ENCODE measurements at places on chromosomes 3 and 15. TPM values are rescaled to one million over a fixed set of nuclear protein-coding genes. Genes with fewer than 3 reads are reported as not detected.

DNA sequence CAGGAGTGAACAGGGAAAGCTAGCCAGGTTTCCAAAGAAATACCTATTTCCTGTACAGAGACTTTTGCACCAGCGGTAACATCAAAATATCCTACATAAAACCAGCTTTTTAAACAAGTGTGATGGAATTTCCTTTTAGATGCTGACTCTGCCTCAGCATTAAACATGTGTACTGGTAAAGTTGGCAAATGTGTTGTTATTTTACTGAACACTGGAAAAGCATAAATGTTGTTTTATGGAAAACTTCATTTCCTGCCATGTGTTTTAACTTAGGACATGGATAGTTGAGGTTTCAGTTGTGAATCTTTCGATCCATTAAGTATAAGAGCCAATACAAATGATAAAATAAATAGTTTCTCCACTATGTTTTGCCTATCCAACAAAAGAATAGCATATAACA is 15.7 kb downstream of the OXNAD1 start:
- no peak for DNase-seq

GRCh38 chr3:102200126-102200525 is 234.7 kb upstream of the ZPLD1 start:
- DNase-seq, result no peak

DNA sequence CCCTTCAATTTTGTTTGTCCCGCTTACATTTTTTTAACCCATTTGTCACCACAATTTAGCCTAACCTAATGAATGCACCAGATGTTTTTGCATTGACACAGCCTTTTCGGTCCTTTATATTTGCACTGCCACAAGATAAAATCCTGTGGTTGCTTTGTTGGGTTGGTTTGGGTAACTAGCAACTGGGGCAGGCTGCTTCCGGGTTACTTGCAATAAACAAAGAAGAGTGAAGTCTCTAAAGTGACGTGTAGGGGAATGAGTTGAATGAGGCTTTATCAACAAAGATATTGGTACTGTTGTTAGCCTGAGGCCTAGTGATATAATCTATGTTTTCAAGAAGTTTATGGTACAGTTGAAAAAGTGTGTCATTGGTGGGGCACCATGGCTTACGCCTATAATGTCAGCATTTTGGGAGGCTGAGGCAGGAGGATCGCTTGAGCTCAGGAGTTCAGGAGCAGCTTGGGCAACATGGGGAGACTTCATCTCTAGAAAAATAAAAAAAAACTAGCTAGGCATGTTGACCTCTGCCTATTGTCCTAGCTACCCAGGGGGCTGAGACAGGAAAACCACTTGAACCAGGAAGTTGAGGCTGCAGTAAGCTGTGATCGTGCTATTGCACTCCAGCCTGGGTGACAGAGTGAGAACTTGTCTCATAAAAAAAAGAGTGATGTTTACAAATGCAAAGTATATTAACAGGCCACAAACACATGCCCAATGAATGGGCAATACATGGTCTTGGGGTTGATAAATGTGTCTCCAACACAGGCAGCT is 121.8 kb downstream of the OXSM start:
- no peak for DNase-seq

GRCh38 chr3:41456162-41456561 is 256.9 kb downstream of the CTNNB1 start:
- no peak for DNase-seq

DNA sequence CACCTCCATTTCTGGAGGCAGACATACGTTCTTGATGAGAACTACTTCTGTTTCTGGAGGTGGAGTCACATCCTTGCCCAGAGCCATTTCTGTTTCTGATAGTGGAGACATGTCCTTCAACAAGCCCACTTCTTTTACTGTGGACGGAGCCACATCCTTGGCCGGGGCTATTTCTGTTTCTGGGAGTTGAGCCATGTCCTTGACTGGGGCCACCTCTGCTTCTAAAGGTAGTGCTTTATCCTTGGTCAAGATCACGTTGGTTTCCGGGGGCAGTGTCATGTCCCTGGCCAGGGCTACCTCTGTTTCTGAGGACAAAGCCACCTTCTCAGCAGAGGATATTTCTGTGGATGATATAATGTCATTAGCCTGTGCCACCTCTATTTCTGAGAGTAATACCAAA is 100.0 kb downstream of the MAP4 start:
- no peak for DNase-seq

DNA sequence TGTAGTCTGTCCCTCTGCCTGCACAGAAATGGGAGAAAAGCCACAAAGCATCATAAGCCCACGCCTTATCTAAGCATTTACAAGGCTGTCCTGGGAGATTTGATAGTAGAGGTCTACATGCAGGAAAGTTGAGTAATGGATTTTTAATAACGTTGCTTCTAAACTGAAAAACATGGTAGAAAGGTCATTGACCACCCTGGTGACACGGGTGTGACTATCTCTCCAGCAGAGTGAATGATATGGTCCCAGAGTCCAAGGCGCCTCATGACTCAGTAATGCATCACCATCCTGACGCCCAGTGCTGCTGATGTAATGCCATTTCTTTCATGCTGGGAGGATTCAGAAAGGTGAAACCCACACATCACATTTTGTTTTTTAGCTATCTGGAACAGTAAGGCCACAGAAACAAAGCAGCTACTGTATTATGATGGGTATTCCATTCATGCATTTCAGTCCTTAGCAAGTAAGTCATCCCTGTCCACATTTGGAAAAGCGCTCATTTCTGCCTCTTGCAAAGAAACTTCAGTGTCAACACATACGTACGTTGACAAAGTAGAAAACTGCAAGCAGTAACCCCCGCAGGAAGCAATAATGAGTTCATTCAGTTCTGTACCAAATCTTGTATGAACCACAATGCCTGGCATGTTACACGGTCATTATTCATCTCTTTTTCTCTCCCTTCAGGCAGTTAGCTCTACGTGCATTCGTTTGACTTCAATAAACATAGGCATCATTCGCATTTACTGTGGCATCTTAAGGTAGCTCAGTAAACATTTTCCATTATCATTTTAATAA is 483.5 kb downstream of the GABRG3 start:
- no peak for DNase-seq

DNA sequence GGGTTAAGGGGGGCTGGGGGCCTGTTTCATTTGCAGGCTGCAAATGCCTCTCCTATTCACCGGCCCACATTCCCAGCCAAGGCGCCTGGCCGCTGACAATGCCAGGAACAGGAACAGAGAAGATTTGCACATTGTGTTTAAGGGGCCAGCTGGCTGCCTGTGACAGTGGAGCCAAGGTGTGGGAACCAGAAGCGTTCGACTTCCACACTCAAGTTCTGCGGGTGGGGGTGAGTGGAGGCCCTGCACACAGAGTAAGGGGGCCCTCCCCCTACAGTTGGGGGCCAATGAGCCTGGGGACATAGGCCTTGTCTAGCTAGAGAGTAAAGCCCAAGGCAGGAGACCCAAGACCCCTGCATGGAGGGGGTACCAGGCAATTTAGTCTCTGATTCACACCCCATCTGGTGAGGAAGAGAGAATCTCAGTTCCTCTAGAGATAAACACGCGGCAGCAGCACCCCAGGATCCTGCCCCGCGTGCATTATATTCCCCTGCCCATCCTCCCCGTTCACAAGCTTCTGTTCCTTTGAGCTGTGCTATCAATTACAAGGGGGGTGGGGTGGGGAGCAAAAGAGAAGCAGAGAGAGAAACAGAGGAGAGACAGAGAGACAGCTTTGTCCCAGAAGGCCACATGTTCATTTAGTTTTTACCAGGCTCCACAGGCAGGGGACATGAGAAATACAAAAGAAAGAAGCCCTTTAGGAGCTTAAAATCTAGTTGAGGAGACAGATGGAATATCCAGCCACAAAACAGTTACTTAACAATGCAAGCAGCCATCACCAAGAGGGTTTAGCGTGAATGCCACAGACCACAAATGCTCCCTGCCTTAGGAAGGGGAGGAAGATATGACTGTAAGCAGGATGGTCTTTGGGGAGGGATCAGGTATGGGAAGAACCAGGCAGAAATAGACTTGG is 9.2 kb downstream of the IGDCC3 start:
- no peak for DNase-seq

- no peak for DNase-seq
These were observed 24.5 kb upstream of the EBLN2 start for GRCh38 chr3:73036694-73037591.

- DNase-seq, result no peak
These were observed 42.9 kb downstream of the ADCY5 start for GRCh38 chr3:123405936-123406510.

- no peak for DNase-seq
These were observed 191.9 kb upstream of the LINGO1 start for GRCh38 chr15:77824361-77825251.

GRCh38 chr15:64013179-64014062 is 32.9 kb downstream of the DAPK2 start:
- DNase-seq, result no peak

GRCh38 chr3:2099028-2099671 is 484 bp downstream of the CNTN4 start:
- DNase-seq, result no peak

DNA sequence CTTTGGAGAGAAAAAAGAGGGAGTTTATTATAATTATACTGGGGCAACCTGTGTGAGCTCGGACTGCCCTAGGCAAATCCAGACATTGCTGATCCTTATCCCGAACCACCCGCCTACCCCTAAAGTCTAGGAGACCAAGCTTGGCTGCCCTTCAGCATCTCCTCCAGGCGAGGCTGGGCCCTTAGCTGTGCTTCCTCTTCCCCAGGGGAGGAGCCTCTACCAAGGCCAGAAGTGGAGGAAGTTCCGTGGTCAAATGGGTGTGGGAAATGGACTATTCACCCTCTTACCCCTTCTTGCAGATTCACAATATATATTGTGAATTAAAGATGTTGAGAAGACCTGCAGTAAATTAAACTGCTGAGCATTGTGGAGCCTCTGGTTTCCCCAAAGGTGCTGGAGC is 158.3 kb upstream of the HES1 start:
- DNase-seq, result no peak

DNA sequence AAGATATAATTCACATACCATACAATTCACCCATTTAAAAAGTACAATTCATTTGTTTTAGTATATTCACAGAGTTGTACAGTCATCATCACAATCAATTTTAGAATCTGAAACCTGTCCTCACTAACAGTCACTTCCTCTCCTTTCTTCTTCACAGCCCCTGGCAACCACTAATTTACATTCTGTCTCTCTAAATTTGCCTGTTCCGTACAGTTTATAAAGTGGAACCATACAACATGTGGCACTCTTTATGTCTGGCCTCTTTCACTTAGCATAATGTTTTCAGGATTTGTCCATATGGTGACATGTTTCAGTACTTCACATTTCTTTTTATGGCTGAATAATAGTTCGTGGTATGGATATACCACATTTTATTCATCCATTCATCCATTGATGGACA is 22.7 kb downstream of the ERICH6 start:
- DNase-seq, result no peak

- no peak for DNase-seq
These were observed 91.1 kb downstream of the TRIM42 start for GRCh38 chr3:140768941-140769340.

DNA sequence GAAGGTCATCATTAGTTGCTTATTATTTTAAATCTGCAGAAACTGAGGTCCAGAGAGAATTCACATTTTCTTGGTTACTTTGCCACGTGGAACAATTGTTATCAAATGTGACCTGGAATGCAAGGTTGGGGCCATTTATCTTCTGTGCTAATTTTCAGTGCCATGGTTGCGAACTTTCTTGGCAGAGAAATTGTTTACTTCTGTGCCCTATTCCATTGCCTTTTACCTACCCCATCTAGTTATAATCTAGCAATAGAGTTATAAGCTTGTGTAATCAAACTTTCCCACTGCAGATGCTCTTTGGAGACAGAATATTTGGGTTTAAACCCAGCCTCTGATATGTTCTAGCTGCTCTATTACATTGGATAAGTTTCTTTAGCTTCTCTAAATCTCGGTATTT is 242.9 kb downstream of the LPP start:
- DNase-seq, result no peak

DNA sequence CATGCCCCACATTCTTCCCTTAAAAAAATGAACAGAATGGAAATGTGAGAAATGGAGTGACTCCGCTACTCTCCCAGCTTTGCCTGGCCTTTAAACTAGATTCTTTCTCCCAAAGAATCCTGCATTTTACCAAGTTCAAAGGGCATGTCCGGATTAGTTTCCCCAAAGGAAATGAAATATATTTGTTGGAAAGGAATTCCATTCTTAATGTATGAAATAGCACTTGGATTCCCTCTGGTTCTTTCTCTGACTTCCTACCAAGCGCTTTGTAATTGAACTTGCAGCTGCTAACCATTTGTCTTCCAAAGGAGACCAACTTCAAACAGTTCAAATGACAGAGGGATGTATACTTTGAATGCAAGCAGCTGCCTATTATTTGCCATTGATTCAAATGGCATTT is 18.9 kb downstream of the MAP2K1 start:
- peak; percentile 77 for DNase-seq

Gene ADAMTSL3
- polyA plus RNA-seq, result 25.2 TPM

Gene CHDH
- 4.8 TPM for polyA plus RNA-seq

Gene ARGFX
- not detected for polyA plus RNA-seq

Gene SEC62
- 156 TPM for polyA plus RNA-seq

Gene LSMEM2
- polyA plus RNA-seq, result 0.46 TPM

Gene ZPLD1
- polyA plus RNA-seq, result not detected

Gene FRG2C
- polyA plus RNA-seq, result 0.09 TPM

Gene MAP6D1
- 0.79 TPM for polyA plus RNA-seq

Gene TJP1
- polyA plus RNA-seq, result 119 TPM

Gene TUSC2
- polyA plus RNA-seq, result 18.4 TPM

Gene FMN1
- 4.7 TPM for polyA plus RNA-seq

Gene STRA6
- polyA plus RNA-seq, result 7.1 TPM

Gene FHIT
- polyA plus RNA-seq, result 9.1 TPM

Gene CAMK2N2
- 0.28 TPM for polyA plus RNA-seq

Gene PPIB
- 533 TPM for polyA plus RNA-seq

Gene BDH1
- 19.7 TPM for polyA plus RNA-seq

Gene ZMYND10
- 4.7 TPM for polyA plus RNA-seq

Gene CHRNA3
- polyA plus RNA-seq, result 0.95 TPM
